ENCODE measurements at places on chromosomes 5 and 9.
A peak's percentile ranks its signal among the peaks of the same experiment; 100 is the strongest.

- DNase-seq = no peak
Observed at GRCh38 chr5:66974256-66974655, 222.3 kb downstream of the CD180 start.

DNA sequence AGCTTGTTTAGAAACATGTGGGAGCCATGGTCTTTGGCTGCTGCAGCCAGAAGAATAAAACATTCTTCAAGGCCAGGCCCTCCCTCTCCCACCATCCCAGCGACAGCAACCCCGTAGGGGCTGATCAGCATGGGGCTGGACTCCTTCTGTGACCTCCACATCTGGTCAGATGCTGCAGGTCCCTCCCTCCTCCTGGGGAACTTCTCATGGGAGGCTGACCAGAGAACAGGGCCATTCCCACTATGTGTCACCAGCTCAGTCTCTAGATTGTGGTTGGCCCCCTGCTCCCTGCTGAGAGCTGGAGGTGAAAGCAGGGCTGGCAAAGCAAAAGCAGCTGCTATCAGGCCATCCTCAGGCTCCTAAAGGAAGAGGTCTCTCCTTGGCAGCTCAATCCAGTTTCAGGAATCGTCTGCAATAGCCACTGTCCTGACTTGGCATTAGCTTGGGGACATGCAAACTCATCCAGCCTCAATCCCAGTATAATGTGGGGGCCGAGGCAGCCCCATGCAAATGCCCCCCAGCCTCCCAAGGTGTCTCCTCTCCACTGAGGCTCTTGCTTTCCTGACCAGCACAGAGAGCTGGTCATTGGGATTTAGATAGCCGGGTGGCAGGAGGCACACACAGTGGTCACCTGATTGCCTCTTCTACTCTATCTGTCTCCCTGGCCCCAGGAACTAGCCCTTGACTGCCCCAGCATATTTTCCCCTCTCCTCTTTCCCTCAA is 81.5 kb downstream of the NRG2 start:
- DNase-seq = no peak

- no peak for DNase-seq
Observed at GRCh38 chr5:116953251-116953930, 378.8 kb upstream of the SEMA6A start.

DNA sequence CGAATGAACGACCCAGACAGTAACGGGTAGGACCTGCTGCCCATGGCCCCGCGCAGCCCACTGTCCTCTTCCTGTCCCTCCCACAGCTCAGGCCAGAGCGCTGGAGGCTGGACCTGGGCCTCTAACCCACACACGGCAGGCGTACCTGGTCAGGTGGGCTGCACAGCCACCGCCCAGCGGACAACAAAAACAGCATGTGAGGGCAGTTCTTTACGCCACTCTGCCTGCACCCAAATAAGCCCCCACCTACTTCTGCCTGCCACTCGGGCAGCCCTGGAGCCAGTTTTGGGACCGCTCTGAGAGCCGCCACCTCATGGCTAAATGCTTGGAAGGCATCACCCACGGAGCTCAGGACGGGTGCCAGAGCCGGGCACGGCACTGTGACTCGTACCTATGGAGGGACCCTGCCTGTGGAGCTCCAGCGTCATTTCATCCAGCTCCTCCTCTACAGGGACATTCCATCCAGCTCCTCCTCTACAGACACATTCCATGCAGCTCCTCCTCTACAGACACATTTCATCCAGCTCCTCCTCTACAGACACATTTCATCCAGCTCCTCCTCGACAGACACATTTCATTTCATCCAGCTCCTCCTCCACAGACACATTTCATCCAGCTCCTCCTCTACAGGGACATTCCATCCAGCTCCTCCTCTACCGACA is 18.9 kb downstream of the CLPTM1L start:
- DNase-seq = no peak

DNA sequence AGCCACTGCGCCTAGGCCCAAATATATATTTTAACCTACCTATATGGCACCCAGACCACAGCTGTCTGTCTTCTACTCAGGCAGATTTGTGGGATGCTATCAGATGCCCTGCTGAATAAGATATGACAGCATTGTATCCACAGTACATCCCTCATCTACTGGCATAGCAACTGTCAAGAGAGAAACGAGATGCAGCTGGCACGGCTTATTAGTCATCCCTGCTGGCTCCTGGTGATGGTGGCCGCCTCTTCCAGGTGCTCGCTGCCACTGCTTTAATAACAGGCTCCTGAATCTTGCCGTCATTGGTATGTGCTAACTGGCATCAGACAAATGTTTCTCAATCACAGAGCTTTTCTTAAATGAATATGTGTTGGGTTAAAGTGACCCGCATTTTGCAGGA is 34.0 kb downstream of the B4GALT1 start:
- no peak for DNase-seq

GRCh38 chr5:1329111-1329579 is 15.8 kb downstream of the CLPTM1L start:
- no peak for DNase-seq

DNA sequence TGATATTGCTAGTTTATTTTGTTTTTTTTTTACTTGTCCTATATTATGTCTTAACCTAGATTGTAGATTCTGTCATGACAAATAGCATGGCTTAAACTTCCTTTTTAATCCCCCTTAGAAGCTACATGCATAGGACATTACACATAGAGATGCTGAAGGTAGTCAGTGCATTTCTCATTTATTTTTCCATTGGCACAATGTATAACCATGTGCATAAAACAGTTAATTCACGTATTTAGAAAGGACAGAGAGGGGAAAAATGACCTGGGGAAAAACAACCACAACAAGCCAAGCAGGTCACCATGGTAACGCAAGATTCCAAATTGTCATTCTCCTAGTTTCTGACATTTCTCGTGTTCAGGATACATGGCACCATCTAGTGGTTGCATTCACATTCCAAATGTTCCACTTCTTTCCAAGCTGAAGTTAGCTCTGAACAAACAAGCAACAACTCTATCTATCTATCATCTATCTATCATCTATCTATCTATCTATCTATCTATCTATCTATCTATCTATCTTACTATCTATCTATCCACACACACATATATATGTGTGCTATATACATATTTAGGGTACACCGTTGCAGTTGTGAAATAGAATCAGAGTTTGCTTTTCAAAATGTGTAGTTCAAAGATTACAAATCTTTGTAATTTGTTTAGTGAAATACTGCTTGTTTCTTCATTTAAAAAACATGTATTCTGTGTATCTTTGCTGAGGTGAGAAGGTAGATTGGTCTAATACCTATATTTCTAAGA is 487.2 kb upstream of the ST8SIA4 start:
- DNase-seq = peak; percentile 47

- no peak for DNase-seq
Observed at GRCh38 chr5:34667705-34668104, 11.6 kb downstream of the RAI14 start.

GRCh38 chr9:120846251-120846889 is 3.6 kb upstream of the PSMD5 start:
- DNase-seq = no peak

DNA sequence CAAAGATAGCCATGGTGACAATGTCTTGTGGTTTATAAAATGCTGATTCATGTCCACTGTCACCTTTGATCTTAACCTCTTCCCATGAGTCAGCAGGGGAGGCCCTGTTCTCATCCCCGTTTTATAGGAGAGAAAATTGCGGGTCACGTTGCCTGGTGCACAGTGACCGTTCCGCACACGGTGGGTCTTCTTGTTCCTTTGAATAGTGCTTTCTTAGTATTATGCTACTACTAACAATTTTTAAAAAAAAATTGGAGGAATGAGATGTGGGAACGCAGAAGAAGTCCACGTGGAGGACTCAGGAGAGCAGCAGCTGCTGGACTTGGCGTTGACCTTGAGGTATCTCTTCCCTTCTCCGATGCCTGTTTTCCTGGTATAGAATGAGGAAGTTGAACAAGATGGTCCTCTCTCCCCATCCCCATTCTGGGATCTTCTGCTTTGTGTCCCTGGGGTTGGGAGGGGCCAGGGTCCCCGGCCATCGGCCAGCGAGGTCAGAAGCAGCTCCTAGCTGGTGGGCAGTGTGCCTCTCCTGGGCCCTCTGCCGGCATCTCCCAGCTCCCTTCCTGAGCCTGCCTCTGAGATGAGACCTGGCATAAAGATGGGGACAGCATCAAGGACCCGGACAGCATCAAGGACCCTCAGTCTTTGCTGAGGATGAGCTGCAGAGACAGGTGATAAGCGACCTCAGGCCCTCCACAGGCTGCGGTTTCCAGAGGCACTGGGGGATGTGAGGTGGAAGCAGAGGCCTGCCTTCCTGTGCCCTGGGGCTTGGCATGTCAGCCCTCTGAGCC is 143.9 kb downstream of the C9orf50 start:
- no peak for DNase-seq

- DNase-seq = no peak
Observed at GRCh38 chr5:128632264-128632663, 94.2 kb upstream of the FBN2 start.

DNA sequence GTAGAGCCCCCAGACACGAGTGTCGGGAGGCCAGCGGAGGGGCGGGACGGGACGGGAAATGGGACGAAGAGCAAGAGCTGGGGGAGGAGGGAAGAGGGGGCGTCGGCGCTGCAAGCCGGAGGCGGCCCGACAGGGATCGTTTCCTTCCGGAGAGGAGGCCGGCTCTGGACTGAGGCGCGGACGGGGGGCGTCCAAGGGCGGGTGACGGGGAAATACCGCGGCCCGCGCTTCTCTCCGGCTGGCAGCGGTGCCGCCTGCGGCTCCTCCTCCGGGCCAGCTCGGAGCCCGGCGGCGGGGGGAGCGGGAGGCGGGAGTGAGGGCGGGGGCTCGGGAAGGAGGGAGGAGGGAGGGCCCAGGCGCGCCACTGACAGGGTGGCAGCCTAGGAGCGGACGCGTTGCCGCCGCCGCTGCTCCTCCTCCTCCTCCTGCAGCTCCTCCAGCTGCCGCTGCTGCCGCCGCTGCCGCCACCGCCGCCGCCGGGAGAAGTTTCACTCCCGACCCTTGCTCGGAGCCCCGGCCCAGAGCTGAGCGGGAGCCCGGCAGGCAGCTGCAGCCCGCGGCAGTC is at the start of gene CHSY3:
Gene CHSY3 (plus strand): TSS at position 364 of the 565 bp plus-strand sequence.
- DNase-seq = peak; percentile 58

DNA sequence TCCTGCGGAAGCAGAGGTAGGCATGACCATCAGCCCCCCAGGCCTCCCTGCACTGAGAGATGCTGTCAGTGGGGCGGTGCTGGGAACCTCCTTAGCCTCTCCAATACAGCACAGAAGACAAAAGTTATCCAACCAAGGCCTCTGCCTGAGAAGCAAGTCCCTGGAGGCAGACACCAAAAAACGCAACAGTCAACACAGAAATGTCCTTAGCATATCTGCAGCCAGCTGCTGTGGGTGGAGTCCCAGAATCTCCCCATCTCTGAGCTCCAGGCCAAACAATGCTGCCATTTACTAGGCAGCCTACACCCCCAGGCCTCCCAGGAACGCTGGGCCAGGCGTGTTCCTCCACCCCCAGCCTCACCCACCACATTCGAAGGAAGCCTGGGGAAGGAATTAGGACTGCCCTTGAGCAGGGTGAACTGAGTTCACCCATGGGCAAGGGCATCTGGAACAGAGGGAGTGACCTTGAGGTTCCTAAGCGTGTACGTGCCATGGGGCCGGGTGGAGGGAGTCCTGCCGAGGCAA is 43.7 kb downstream of the STK10 start:
- DNase-seq = no peak

- DNase-seq = no peak
Observed at GRCh38 chr5:107431536-107431935, 239.2 kb downstream of the EFNA5 start.

GRCh38 chr5:139186752-139187326 is 11.3 kb downstream of the SIL1 start:
- no peak for DNase-seq

GRCh38 chr9:4381744-4382143 is 81.9 kb upstream of the GLIS3 start:
- DNase-seq = no peak

DNA sequence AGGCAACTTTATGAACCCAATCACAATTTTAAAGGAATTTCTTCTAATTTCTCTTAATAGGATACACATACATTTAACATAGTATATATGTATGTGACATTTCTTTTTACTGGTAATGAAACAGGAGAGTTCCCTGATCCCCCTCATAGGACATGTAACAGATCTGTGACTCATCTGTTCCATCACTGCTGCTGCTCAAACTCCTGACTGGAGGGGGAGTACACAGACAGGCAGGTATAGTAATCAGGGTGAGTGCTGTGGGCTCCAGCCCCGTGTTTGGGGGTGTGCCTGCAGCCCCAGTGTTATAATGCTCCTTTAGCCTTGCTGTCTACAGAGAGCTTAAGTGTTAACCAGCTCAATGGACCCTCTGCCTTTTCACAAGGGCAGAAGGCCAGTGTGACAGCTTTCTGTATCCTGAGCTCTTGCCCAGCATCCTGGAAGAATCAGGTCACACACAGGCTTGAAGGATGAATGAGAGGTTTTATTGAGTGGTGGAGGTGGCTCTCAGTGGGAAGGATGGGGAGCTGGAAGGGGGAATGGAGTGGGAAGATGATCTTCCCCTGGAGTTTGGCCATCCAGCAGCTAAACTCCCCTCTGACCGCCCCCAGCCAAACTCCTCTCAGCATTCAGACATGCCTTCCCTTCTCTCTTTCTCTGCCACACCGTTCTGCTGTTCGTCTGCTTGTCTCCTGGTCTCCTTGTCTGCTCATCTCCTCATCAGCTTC is 161.3 kb downstream of the ZNF608 start:
- DNase-seq = no peak

DNA sequence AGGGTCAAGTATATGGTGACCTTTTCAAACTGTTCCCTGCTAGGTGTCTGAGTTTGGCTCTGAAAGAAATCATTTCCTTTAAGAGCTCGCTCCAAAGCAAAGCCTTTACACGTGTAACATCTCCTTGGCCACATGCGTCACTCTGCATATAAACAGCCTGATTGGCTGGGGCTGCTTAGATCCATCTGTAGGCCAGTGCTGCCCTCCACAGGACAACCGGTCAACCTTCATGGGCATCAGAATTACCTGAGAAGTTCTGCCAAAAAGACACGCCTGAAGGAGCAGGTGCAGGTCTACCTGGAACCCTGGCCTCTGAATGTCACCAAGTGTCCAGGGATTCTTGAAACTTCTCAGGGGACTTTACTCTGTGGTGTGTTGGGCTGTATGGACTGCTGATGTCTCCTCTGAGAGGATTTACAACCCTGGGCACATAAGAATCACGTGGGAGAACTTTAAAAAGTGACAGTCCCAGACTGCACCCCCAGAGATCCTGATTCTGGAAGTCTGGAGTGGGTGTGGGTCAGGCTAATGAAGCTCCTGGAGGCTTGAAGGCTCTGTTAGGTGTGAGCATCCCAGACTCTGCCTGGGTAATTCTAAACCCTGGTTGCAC is 497.6 kb downstream of the GADD45G start:
- peak; percentile 97 for DNase-seq

DNA sequence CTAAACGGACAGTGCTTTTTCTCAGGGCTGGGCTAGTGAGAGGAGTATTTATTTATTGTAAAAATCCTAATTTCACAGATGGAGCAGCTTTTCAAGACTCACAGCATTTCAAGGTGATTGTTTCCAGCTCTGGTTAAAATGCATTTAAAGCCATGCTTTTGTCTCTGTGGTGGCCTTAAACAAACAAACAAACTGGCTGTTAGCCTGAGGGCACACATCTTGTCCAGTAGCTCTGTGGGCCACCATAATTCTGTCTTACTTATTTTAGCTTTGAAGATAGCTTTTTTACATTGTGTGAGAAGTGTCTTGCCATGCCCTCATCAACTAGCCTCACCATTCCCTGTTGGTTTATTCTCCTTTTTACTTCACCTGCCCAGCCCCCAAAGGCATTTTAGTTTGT is 218.2 kb downstream of the PSAT1 start:
- no peak for DNase-seq

- no peak for DNase-seq
Observed at GRCh38 chr5:131610198-131611063, 24.6 kb downstream of the RAPGEF6 start.

- no peak for DNase-seq
Observed at GRCh38 chr9:89550346-89550927, 52.5 kb upstream of the SEMA4D start.
